ENCODE measurements at places on chromosomes 5 and 9.

DNA sequence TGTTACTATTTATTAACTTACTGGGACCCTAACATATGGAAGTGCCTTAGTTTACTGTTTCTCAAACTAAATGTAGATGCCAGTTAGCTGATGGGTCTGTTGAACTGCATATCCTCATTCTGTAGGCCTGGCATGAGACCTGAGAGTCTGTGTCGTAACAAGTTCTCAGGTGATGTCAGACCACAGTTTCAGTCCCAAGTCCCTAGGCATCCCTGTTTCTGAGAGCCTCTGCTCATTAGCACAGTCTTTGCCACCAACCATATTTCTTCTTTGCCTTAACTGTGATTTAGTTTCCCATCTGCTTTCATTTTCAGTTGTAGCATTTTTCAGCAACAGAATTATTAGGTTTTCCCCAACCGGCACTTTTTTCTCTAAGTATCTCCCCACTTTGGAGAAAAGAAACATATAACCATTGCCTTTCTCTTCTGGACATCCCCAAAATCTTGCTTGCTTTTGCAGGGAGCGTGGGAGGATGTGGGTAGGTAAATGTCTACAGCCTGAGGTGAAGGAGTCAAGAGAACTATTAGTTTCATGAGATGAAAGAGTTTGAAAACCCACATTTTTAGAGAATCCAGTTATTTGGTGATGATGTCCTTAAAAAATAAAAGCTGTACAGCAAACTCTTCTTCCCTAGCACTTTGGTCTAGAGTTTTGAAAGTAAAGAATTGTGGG, 74.6 kb downstream of the NUDT12 start:
- no peak for DNase-seq

GRCh38 chr5:57817924-57818323, 335.3 kb upstream of the ACTBL2 start:
- DNase-seq, result no peak

- no peak for DNase-seq
Measured at GRCh38 chr5:39284552-39284951, 65.2 kb upstream of the FYB1 start.

DNA sequence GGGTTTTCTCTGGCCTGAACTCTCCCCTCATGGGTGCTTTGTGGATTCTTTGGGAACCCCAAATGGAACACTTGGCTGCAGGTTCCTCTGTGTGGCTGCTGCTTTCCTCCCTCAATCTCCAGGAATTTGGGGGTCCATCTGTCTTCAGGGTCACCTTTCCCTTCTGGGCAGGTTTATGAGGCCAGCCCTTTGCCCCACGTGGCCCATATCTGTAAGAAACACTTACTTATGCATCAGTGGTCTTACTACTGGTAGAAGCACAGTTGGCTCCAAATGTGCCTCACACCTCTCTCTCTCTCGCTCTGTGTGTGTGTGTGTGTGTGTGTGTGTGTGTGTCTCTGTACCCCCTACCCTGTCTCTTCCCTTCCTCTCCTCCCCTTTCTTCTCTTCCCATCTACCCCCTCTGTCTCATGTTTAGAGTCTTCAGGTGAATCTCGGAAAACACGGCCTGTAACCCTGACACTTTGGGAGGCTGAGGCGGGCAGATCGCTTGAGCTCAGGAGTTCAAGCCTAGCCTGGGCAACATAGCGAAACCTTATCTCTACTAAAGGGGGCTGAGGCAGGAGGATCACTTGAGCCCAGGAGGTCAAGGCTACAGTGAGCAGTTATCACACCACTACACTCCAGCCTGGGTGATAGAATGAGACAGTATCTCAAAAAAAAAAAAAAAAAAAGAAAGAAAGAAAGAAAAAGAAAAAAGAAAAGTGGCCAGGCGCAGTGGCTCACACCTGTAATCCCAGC, 26.8 kb downstream of the C5orf15 start:
- DNase-seq, result no peak

- DNase-seq, result no peak
Measured at GRCh38 chr5:80067016-80067415, 31.9 kb downstream of the THBS4 start.

DNA sequence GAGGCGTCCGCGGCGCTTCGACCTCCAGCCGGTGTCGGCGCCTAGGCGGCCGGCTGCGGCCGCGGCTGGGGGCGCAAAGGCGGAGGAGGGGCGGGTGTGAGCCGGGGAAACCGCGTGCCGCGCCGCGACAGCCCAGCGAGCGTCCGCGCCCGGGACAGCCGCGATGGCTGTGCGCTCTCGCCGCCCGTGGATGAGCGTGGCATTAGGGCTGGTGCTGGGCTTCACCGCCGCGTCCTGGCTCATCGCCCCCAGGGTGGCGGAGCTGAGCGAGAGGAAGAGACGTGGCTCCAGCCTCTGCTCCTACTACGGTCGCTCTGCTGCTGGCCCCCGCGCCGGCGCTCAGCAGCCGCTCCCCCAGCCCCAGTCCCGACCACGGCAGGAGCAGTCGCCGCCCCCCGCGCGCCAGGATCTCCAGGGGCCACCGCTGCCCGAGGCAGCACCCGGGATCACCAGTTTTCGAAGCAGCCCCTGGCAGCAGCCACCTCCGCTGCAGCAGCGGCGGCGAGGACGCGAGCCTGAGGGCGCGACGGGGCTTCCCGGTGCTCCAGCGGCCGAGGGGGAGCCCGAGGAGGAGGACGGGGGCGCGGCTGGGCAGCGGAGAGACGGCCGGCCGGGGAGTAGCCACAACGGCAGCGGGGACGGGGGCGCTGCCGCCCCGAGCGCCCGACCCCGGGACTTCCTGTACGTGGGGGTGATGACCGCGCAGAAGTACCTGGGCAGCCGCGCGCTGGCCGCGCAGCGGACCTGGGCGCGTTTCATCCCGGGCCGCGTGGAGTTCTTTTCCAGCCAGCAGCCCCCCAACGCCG, 605 bp downstream of the CHSY3 start:
- no peak for DNase-seq

Data from stimulated activated CD8-positive, alpha-beta memory T cell treated with anti-CD3 and anti-CD28 coated beads, Interleukin-7, amount 100 ng/mL, for 48 hours (primary cell).